ENCODE measurements at places on chromosomes 6 and 20. TPM values are rescaled to one million over a fixed set of nuclear protein-coding genes. Genes with fewer than 3 reads are reported as not detected.

DNA sequence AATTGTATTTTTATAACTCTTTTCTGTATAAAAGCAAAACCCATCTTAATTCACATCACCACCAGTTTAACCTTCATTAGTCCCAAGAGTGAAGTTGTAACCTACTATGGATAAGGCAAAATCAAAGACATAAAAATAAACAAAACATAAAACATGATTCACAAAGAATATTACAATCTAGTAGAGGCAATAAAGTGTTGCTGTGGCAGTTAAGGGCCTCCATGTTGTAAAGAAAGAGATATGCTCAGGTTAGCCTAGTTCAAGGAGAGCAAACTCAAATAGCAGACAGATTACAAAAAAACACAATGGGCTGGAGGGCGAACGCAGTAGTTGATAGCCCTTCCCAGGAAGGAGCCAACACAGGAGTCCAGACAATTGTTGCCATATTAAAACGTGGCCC, 13.4 kb downstream of the LGSN start:
- H3K36me3 ChIP-seq, result no peaks in the 10 kb centered on the region
- no peaks in the 10 kb centered on the region for H3K4me1 ChIP-seq
- no peak for DNase-seq
- H3K4me3 ChIP-seq, result no peak overlapping the region
- no peak overlapping the region for H3K27ac ChIP-seq

DNA sequence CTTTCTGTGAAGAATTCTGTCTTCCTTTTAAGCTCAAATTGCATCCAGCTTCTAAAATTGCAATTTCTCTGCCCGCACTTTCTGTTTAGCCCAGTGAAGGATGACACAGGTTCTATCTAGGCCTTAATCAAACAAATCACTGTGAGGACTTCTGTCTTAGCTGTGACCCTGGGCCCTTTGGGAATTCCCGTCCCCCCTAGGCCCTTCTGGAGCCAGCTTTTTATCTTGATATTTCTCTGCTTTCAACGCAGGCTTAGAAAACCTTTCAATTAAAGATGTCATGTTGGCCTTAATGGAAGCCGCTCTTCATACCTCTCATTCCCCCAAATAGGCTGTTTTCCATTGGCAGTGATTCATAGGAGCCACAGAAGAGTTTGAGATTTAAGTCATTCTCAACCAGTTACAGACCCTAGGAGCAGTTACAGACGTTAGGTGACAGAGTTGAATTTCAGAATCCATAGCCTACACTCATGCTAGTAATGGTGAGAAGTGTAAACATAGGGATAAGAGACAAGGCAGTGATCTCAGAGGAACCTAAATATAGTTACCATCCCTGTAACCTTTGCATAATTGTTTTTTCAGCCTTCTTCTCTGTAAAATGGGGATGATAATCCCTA, 74.8 kb upstream of the FLRT3 start:
- no peak overlapping the region for H3K4me3 ChIP-seq
- no peaks in the 10 kb centered on the region for H3K36me3 ChIP-seq
- no peak overlapping the region for H3K27ac ChIP-seq
- H3K4me1 ChIP-seq, result no peaks in the 10 kb centered on the region
- no peak for DNase-seq

GRCh38 chr20:62558779-62559178, 83.0 kb upstream of the GATA5 start:
- no peak for DNase-seq
- no peaks in the 10 kb centered on the region for H3K27me3 ChIP-seq
- no peaks in the 10 kb centered on the region for H3K36me3 ChIP-seq
- no peaks in the 10 kb centered on the region for H3K4me1 ChIP-seq
- no peak overlapping the region for H3K27ac ChIP-seq

DNA sequence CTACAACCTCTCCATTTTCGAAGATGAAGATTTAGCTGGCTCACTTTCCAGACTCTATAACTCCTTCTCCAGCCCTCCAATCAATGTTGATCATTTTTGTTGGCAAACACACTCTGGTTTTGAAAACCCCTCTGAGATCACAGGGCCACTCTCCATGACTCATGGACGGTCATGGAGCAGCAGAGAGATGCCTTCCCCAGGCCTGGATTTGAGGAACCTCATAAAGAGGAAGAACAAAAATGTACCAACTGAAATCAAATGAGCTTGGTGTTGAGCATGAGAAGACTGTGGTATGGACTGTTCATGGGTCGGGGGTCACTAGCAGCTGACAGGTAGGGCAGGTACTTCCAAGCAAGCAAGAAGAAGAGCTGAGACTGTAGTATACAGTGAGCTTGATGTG, 112.8 kb upstream of the INSM1 start:
- no peak overlapping the region for H3K27ac ChIP-seq
- H3K27me3 ChIP-seq, result no peaks in the 10 kb centered on the region
- no peaks in the 10 kb centered on the region for H3K4me1 ChIP-seq
- no peak overlapping the region for H3K4me3 ChIP-seq

The SPATA25 gene
- 8.1 TPM for total RNA-seq

The TBXT gene
- not detected for total RNA-seq

The TFAP2A gene
- not detected for total RNA-seq

The SLC23A2 gene
- total RNA-seq, result 37.1 TPM

All from uterus (tissue), 4 donors.